ENCODE measurements at places on chromosomes 6 and 20. TPM values are rescaled to one million over a fixed set of nuclear protein-coding genes. Genes with fewer than 3 reads are reported as not detected.

- H3K36me3 ChIP-seq, result no peaks in the 10 kb centered on the region
- no peak for DNase-seq
- H3K4me1 ChIP-seq, result peaks cover 6% of the 10 kb centered on the region
- H3K4me3 ChIP-seq, result no peak overlapping the region
- no peak overlapping the region for H3K27ac ChIP-seq
Observed at GRCh38 chr6:84769306-84769705, 4.9 kb upstream of the TBX18 start.

DNA sequence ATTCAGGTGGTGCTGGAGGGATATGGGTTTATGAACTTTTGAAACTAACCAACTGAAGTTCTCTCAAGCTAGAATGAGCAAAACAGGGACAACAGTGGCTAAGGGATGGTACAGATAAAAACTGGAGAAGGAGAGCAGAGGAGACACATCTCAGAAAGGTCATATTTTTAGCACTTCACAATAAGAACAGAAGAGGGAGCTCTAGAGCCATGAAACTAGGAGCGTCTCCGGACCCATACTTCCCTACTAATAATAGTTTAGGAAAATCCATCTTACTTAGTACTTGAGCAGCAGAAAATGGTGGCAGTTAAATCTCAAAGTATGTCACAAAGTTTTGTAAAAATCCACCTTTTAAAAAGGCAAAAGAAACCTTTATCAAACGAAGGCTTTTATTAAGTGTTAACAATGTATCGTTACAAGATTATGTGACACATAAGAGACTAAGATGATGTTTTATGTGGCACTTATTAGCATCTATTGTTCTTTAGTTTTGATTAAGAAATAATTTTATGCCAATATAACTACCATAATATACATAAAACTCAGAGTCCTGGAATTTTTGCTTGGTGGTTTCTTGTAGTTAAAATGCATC lies 278.6 kb downstream of the TBC1D32 start:
- no peaks in the 10 kb centered on the region for H3K27me3 ChIP-seq
- no peaks in the 10 kb centered on the region for H3K36me3 ChIP-seq
- H3K27ac ChIP-seq, result no peak overlapping the region
- no peaks in the 10 kb centered on the region for H3K4me1 ChIP-seq
- H3K4me3 ChIP-seq, result no peak overlapping the region

- no peak overlapping the region for H3K4me3 ChIP-seq
- no peaks in the 10 kb centered on the region for H3K27me3 ChIP-seq
- H3K27ac ChIP-seq, result no peak overlapping the region
- H3K36me3 ChIP-seq, result no peaks in the 10 kb centered on the region
- no peak for DNase-seq
Observed at GRCh38 chr6:129369737-129370136, 340.2 kb downstream of the ARHGAP18 start.

DNA sequence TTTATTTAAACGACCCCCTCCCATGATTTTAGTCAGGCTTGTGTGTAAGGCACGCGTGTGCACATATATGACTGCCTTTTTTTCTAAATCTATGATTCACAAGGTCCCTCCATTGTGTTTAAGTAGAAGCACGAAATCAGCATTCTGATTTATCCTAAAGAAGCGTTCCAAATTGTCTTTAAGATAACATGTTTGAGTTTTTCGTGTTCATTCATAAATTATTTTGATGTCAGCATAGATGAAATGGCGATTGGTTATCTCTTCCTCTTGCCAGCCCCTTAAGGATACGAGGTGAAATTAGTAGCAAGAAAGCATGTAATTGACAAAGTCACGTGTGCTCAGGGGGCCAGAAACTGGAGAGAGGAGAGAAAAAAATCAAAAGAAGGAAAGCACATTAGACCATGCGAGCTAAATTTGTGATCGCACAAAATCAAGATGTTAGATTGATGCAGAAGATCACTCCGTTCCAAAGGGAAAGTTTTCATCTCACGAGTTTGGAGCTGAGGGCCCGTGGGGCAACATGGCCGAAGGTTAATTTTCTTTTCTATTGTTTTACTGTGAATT lies at the start of gene LIN28B:
TSS of gene LIN28B (plus strand) at position 377 of the 564 bp plus-strand sequence. CDS start at position 521, 144 bp downstream.
- H3K27me3 ChIP-seq, result peaks cover 87% of the 10 kb centered on the region
- H3K4me3 ChIP-seq, result no peak within 1 kb of the TSS
- H3K27ac ChIP-seq, result no peak within 1 kb of the TSS
- no peak for DNase-seq
- no peaks in the 10 kb centered on the region for H3K36me3 ChIP-seq
- H3K4me1 ChIP-seq, result no peaks in the 10 kb centered on the region

DNA sequence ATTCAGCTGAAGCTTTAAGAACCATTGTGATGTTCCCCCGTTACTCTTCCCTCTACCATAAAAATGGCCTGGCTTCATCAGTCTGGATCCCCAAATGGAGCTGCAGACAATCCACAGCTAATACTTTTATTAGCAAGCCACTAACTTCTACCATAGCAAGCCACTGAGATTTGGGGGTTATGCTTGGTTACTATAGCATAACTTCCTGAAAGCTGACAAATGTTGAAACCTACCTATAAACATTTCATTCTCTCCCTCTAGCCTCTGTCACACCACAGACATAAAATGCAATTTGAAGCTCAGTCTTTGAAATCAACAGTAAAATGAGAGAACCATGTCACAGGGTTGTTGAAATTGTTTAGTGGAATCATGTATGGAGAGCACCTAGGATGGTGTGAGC lies 3.0 kb upstream of the HTR1E start:
- no peaks in the 10 kb centered on the region for H3K36me3 ChIP-seq
- peaks cover 8% of the 10 kb centered on the region for H3K27me3 ChIP-seq
- no peak overlapping the region for H3K4me3 ChIP-seq

- H3K4me3 ChIP-seq, result no peak overlapping the region
- H3K4me1 ChIP-seq, result no peaks in the 10 kb centered on the region
- no peak overlapping the region for H3K27ac ChIP-seq
- no peaks in the 10 kb centered on the region for H3K27me3 ChIP-seq
- H3K36me3 ChIP-seq, result no peaks in the 10 kb centered on the region
- no peak for DNase-seq
Observed at GRCh38 chr6:124339610-124340334, 536.1 kb downstream of the NKAIN2 start.

ISM1 gene
- 0.78 TPM for total RNA-seq

DNA sequence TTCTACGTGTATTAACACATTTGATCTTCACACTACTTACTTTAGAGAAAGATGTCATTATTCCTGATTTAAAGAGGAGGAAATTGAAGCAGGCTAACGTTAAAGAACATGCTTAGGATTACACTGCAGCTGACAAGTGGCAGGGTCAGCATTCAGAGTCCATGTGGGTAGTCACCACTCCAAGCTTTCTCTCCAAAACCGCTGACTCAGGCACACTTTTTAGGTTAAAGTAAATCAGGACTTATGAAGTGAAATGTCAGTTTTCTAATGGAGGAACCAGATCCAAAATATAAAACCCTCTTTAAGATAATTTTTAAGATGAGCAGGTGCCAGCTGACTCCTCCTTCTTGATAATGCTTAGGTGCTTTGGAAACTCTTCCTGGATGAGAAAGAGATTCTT lies 75.4 kb downstream of the HTR1E start:
- H3K36me3 ChIP-seq, result no peaks in the 10 kb centered on the region
- no peaks in the 10 kb centered on the region for H3K27me3 ChIP-seq
- H3K27ac ChIP-seq, result no peak overlapping the region
- DNase-seq, result no peak
- H3K4me1 ChIP-seq, result no peaks in the 10 kb centered on the region

GRCh38 chr6:170464080-170464479 lies 89.0 kb downstream of the PSMB1 start:
- H3K4me3 ChIP-seq, result no peak overlapping the region
- H3K4me1 ChIP-seq, result no peaks in the 10 kb centered on the region
- no peaks in the 10 kb centered on the region for H3K36me3 ChIP-seq
- H3K27me3 ChIP-seq, result no peaks in the 10 kb centered on the region
- H3K27ac ChIP-seq, result no peak overlapping the region

- DNase-seq, result no peak
- no peak overlapping the region for H3K4me3 ChIP-seq
- no peaks in the 10 kb centered on the region for H3K4me1 ChIP-seq
- H3K27ac ChIP-seq, result no peak overlapping the region
- H3K27me3 ChIP-seq, result no peaks in the 10 kb centered on the region
Observed at GRCh38 chr20:51399006-51399890, 143.3 kb downstream of the NFATC2 start.

CEP43 gene
- total RNA-seq, result 20.1 TPM

DNMT3B gene
- total RNA-seq, result 1.6 TPM

ADGRG6 gene
- total RNA-seq, result 5.8 TPM

CAGE1 gene
- 0.25 TPM for total RNA-seq

C6orf120 gene
- 56.3 TPM for total RNA-seq

SCGN gene
- total RNA-seq, result 1.8 TPM
